ENCODE measurements at places on chromosomes 4 and X.
A peak's percentile ranks its signal among the peaks of the same experiment; 100 is the strongest.

GRCh38 chrX:78104447-78105176 is 564 bp downstream of the PGK1 start:
- DNase-seq, result no peak

DNA sequence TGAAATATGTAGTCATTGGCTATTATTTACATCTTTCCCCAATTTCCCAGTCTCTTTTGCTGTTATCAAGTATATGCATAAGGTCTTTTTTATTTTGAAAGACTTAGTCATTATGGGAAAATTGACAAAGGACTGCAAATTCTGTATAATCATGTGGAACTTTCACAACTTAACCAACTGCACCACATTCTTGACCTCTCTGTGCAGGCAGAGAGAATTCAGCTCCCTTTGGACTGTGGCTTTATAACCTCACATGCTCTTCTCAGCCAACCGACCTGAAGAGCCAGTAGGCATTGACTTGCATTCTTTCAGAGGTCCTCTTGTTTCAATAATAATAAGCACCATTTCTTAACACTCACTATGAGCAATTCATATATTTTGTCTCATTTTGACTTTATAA is 66.9 kb downstream of the ANXA3 start:
- no peak for DNase-seq

GRCh38 chrX:111411983-111412382 is at the start of gene DCX:
Gene DCX, minus strand, starts transcription at chrX:111412192. Its CDS starts 1,794 bp downstream, at chrX:111410398.
- no peak for DNase-seq

DNA sequence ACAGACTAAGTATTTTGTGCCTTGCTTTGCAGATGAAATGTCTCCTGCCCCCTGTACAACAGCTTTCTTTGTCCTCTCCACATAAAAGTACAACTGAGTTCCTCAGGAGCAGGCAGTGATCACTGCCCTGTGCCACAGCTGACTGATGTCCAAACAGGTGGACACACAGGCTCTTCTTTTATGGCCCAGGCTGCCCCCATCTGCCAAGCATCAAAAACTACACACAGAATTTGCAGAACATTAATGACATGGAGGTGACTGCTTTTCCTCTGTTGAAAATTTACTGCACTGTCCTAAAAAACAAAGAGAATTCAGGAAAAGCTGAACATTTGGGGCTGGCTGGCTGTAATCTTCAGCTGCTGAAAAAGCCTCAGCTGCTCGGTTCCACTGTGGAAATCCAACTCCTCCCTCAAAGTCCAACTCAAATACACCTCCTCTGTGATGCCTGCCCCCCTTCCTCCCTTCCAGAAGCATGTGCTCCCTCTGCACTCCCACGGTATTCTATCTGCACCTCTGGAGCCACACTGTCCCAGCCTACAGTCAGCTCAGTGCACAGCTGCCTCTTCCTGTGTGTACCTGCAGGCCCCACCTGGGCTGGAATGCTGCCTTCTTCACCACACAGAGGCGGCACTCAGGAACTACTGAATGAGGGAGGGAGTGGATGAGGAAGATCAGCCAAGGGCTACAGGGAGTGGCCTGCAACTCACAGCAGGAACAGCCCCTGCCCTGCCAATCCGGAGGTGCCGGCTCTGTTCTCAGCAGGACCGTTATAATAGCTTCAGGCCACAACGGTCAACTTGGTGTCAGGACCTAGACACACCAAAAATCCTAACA is 10.3 kb downstream of the AFAP1 start:
- DNase-seq, result no peak

- no peak for DNase-seq
These were observed 197.8 kb downstream of the EPHA5 start for GRCh38 chr4:65472531-65472930.

GRCh38 chrX:9182041-9182440 is 148.1 kb upstream of the FAM9B start:
- no peak for DNase-seq

GRCh38 chrX:69138512-69138911 is 26.7 kb downstream of the PJA1 start:
- no peak for DNase-seq

GRCh38 chr4:74823194-74823593 is 28.9 kb upstream of the BTC start:
- DNase-seq, result no peak

DNA sequence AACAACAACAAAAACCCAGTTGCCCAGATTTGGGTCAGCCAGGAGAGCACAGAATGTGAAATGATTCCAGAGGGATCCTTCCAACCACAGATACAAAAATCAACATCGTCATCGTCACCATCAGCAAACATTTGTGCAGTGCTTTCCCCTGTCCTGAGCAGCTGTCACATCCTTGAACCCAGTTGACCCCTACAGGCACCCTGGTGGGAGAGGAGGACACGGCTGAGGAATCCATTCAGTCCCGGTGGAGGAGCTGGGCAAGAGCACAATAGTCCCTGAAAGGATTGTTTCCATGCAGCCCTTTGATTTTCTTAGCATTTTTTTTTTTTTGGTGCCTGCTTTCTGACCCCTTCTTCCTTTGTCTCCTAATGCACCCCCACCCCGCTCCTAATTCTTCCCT is 37.1 kb upstream of the STX18 start:
- DNase-seq, result no peak

GRCh38 chr4:17809667-17810066 is 890 bp downstream of the DCAF16 start:
- no peak for DNase-seq

GRCh38 chr4:1490011-1490653 is 83.9 kb upstream of the NKX1-1 start:
- no peak for DNase-seq

DNA sequence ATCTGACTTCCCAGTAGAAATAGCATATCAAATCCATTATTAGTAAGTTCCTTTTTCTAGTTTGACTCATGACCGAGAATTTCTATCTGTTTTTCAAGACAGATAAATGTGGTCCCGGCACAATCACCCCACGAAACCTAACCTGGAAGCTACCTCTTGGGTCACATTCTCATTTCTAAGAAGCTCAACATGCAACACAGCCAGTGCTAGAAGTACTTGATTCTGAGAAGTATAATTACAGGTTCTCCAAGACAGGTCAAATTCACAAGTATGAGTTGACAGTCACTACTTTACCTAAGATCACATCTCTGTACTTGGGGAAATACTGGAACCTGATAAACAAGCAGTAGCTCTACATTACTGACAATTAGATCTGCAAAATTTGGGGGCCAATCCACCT is 54.0 kb upstream of the PLAC1 start:
- no peak for DNase-seq

GRCh38 chr4:53961351-53961750 is 103.1 kb downstream of the CHIC2 start:
- no peak for DNase-seq

- DNase-seq, result no peak
These were observed 106.4 kb upstream of the FTHL17 start for GRCh38 chrX:31178064-31178768.

- DNase-seq, result no peak
These were observed 134.5 kb downstream of the UCHL1 start for GRCh38 chr4:41391271-41391670.

- DNase-seq, result peak; percentile 23
These were observed 7.7 kb downstream of the GAK start for GRCh38 chr4:924107-925096.

DNA sequence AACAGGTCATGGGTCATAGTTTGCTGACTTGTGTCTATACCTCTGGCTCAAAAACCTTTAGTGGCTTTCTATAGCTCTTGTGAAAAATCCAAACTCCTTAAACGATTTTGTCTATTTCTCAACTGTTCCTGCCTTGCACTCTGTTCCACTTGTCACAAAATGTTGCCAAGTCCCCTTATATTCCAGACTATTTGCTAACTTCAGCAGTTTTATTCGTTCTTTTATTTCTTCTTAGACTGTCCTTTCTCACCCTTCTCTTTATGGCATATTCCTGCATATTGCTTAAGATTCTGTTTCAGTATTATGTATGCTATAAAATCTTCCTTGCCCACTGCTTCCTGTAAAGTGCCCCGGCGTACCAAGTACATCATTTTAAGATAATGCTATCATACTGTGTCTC is 80.8 kb downstream of the RAB28 start:
- no peak for DNase-seq

DNA sequence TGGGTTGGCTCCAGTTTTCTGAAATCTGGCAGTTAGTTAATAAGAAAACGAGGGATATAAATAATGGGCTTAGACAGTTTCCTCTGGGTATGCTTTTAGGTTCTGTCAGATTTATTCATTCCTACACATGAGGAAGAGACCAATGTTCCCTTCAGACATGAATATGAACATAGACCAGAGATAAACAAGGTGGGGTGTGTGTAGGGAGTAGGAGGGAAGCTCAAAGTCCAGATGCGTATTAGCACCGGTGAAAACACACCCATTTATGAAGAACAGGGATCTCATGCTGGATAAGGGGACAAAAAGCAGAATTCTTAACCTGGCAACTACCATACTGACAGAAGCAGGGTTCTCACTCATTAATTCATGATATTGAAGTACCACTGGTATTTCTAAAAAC is 223.0 kb downstream of the SOWAHB start:
- no peak for DNase-seq

DNA sequence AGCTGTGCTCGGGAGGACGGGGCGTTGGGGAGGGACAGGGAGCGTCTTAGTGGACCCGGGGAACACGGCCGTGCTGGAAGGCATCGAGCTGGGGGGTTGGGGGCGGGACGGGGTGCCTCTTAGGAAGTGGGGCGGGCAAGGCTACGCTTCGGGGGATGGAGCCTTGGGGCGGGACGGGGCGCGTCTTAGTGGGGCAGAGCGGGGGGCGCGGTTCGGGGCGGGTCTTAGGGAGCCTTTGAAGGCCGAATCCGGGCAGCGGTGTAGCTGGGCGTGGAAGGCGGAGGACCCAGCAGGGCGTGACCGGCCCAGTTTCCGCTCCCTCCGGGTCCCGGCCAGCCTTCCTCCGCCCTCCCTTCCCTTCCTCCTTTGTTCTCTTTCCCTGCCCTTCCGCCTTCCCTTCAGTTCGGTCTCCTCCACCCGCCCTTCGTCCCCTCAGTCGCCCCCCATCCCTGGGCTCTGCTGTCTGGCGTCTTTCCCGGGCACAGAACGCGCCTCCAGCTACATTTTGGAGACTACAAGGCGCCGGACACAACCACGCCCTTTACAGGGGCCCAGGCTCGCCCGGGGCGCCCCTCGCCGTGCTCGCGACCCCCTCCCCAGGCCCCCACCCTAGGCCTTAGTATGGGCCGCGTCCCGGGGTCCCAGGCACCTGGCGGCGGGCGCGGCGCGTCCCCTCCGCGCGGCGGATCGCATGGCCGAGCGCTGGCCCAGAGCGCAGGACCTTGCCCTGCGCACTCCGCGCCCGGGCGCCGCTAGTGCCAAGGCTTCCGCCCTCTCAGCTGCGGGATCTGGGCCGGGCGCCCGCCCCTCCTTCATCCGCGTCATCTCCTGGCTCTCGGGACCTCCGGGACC is at the start of gene ARSD:
Gene ARSD, minus strand, starts transcription at position 757 of the 852 bp plus-strand sequence. Its CDS starts 64 bp downstream, at position 693.
- peak; percentile 40 for DNase-seq

GRCh38 chr4:68490826-68491457 is 43.7 kb downstream of the TMPRSS11E start:
- no peak for DNase-seq

- no peak for DNase-seq
These were observed 193.1 kb upstream of the PITX2 start for GRCh38 chr4:110815950-110816349.

GRCh38 chr4:154490583-154491340 is 837 bp downstream of the DCHS2 start:
- peak; percentile 39 for DNase-seq
